Activated T-helper 17 cell treated with anti-CD3 and anti-CD28 coated beads, Interleukin-2, amount 50 U/mL, for 72 hours (primary cell): ENCODE measurements at places on chromosomes 13 and 19. TPM values are rescaled to one million over a fixed set of nuclear protein-coding genes. Genes with fewer than 3 reads are reported as not detected.

GRCh38 chr19:33601583-33601982 is 20.2 kb upstream of the CHST8 start:
- ATAC-seq, result no peak

GFY gene
- not detected for total RNA-seq

DNA sequence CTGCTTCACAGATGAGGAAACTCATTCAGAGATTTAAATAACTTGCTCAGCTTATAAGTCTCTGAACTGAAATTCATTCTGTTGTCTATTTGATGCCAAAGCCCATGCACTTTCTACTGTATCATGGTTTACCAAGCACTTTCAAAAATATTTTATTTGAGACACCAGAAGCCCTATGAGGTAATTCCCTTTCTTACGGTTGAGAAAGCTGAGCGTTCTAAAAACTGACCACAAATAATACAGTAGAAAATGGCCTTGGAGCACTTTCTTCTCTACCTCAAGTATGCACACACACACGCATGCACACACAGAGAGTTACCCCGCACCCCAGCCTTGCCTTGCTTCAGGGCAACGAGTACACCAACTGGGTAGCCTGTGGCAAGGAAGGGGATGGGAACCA is 228.5 kb downstream of the RFC3 start:
- no peak for ATAC-seq

DNA sequence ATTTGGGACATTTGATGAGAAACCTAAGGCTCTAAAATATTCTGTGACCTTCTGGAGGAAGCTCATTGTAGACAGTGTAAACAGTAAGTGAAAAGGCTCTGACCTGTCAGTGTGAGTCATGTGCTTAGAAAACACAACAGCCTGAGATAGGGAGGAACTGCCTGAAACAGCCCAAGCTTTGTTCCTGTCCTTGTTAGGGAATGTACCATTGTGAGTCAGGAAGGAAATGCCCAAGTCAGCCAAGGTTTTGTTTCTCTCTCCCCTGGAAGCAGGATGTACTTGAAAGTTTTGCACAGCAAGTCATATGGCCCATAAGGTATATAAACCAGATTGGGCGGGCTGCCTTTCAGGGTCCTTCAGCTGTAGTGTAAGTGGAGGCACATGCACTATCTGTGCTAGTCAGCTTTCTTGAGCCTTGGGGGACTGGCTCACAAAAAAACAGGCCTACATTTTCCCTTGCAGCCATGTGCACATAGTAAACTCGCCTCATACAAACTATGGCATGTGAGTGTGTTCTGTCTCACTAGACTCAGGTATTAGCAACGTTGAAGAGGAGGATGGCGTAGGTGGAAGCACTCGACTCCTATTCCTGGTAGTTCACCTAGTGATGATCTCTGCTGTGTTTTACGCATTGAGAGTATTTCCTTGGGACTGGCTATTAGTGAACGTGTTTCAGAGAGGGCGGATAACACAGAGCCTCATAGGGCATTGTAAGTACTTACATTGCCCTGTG is 141.2 kb upstream of the KLHL1 start:
- ATAC-seq, result no peak
